Iris pigment epithelial cell (primary cell): ENCODE measurements at places on chromosomes 5 and 9.
A peak's percentile ranks its signal among the peaks of the same experiment; 100 is the strongest.

GRCh38 chr9:129933185-129934040, 98.2 kb downstream of the USP20 start:
- no peak for DNase-seq

DNA sequence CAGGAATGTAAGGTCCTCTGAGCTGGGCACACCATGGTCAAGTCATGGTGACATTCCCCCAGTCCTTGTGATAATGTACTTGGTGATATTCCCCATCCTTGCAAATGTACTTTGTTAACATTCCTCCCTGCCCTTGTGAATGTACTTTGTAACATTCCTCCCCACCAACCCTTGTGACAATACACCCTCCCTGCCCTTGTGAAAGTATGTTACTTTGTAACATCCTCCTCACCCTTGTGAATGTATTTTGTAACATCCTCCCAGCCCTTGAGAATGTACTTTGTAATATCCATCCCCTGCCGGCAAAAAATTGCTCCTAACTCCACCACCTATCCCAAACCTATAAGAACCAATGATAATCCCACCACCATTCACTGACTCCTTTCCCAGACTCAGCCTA, 53.3 kb downstream of the RAPGEF6 start:
- peak; percentile 27 for DNase-seq

GRCh38 chr5:133324926-133325325, 273.1 kb downstream of the HSPA4 start:
- DNase-seq, result no peak

- no peak for DNase-seq
Measured at GRCh38 chr5:74476819-74477453, 163.6 kb downstream of the ENC1 start.

- DNase-seq, result no peak
Measured at GRCh38 chr9:20376731-20377375, 245.4 kb downstream of the MLLT3 start.

DNA sequence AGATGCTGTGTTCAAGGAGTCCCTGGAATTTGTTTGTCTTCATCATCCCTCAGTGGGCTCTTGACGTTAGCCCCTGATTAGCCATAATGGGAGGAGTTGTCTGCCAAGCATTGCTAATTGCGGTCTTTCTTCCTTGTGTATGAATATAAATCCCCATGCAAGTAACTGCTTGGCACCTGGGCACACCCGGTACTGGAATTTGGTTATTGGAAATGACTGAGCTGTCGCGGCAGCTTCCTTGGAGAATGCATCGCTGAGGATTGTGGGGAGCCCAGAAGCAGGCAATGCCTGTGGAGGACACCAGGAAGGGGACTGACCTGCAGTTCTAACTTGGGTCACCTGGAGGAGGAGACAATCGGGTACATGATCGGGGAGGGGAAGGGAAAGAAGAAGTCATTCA, 53.3 kb upstream of the CTSL start:
- no peak for DNase-seq

DNA sequence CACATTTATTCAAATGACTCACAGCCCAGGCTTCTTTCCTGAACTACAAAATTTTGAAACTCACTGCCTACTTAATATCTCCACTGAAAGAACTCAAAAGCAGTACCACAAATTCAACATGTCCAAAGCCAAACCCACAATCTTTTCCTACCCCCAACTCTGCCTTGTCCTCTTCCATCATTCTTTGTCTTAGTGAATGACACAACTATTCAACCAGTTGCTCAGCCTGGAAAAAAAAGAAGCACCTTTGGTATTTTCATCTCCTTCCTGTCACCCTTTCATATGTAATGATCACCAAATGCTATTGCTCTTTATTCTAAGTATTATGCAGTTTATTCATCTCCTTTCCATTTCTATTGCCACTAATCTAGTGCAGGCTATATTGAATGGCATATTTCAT, 216.3 kb downstream of the TMEM232 start:
- no peak for DNase-seq

- peak; percentile 51 for DNase-seq
Measured at GRCh38 chr9:116275418-116276195, 122.0 kb downstream of the PAPPA start.

DNA sequence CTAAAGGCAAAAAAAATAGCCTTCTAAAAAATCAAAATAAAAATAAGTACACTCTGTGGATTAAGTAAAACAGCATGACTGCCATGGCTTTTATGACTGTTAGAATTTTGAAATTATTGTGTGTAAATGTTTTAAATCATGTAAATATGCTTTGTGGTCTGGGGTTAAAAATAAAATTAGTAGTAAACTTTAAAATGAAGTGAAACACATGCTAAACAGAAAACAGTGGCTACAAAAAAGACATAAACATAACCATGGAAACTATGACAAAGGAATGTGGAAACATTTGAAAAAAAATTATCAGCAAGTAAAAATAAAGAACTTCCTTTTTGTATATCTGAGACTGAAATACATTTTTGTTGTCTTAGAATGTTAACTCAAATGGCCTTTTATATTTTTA, 134.5 kb upstream of the SPEF2 start:
- no peak for DNase-seq

DNA sequence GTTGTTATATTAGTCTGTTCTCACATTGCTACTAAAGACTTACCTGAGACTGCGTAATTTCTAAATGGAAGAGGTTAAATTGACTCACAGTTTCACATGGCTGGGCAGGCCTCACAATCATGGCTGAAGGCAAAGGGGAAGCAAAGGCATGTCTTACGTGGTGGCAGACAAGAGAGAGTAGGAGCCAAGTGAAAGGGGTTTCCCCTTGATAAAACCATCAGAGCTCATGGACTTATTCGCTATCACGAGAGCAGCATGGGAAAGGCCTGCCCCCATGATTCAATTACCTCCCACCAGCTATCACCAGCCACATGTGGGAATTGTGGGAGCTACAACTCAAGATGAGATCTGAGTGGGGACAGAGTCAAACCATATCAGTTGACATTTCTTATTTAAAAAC, 374.5 kb upstream of the RORB start:
- DNase-seq, result no peak

DNA sequence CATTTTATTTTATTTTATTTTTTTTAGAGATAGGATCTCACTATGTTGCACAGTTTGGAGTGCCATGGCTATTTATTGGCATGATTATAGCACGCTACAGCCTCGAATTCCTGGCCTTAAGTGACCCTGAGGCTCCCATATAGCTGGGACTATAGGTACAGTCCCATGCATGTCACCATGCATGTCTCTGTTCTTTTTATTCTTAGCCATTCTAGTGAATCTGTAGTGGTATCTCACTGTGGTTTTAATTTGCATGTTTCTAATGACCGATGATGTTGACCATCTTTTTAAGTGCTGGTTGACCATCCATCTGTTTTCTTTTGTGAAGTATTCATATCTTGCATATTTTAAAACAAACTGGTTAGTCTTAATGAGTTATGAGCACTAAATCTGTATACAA, 76.1 kb downstream of the SLC44A1 start:
- no peak for DNase-seq

DNA sequence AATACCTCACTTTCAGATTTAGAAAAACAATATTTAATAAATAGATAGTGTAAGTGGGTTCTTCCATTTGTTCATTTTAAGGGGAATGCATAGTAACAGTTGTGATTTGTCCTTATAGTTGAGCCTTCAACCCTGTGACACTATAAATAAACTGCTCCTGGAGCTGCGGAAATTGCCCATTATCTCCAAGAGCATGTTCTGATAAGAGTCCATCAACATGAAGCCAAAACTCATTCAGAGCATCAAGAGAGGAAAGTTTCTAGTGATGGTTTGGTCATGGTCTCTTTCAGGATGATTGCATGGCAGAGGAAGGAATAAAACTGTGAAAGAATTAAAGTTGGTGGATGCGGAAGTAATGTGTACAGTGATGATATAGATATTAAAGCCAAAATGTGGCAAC, 772.1 kb upstream of the DMAC1 start:
- DNase-seq, result no peak

GRCh38 chr5:181194489-181195248, 10.3 kb downstream of the TRIM7 start:
- no peak for DNase-seq

DNA sequence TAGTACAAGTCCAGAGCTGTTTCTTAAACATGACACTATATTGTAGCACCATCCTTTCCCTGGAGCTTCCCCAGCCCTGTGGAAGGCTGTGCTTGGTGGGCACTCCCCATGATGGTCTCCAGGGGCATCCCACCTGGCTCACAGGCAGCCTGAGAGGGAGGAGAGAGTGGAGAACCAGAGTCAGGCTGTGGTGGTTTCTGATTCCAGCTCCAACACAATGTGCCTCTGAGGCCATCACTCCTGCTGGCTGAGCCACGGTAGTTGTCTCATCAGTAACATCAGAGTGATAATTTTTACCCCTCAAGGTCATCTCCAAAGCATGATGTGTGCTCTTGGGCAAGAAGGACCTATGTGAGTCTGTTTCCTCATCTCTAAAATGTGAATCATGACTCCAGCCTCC, 398.0 kb downstream of the CDK5RAP2 start:
- DNase-seq, result no peak
